ENCODE measurements at places on chromosomes 1 and 21. TPM values are rescaled to one million over a fixed set of nuclear protein-coding genes. Genes with fewer than 3 reads are reported as not detected.

Gene SHISAL2A
- 0.38 TPM for total RNA-seq

Gene CRNN
- not detected for total RNA-seq

Gene LMNA
- 735 TPM for total RNA-seq

Gene PIGM
- 4.8 TPM for total RNA-seq

Gene HORMAD1
- 9.7 TPM for total RNA-seq

Gene OR2L5
- total RNA-seq: not detected

Gene PTPRC
- not detected for total RNA-seq

Gene BPNT1
- 15.9 TPM for total RNA-seq

Gene ARHGAP30
- 0.06 TPM for total RNA-seq

Gene CORT
- total RNA-seq: 0.24 TPM

Gene CR1
- not detected for total RNA-seq

Gene HP1BP3
- total RNA-seq: 121 TPM

Gene SIM2
- 4.8 TPM for total RNA-seq

Gene C1orf141
- not detected for total RNA-seq

Gene COL8A2
- total RNA-seq: 0.14 TPM

Gene OBSCN
- total RNA-seq: 3.8 TPM

Gene ZNF692
- total RNA-seq: 18.6 TPM

Gene CCDC27
- not detected for total RNA-seq

Gene LCE6A
- not detected for total RNA-seq

Gene MEGF6
- total RNA-seq: 7.6 TPM

Gene SH2D1B
- 0.23 TPM for total RNA-seq

Gene CLDN14
- total RNA-seq: 0.07 TPM

Gene KIF26B
- total RNA-seq: 0.09 TPM

Gene S100A11
- total RNA-seq: 1,837 TPM

Gene DIRAS3
- total RNA-seq: 0.96 TPM
